ENCODE measurements at places on chromosomes 16 and 17.

- no peak for DNase-seq
These were observed 85.1 kb downstream of the SLC39A11 start for GRCh38 chr17:73007407-73007806.

DNA sequence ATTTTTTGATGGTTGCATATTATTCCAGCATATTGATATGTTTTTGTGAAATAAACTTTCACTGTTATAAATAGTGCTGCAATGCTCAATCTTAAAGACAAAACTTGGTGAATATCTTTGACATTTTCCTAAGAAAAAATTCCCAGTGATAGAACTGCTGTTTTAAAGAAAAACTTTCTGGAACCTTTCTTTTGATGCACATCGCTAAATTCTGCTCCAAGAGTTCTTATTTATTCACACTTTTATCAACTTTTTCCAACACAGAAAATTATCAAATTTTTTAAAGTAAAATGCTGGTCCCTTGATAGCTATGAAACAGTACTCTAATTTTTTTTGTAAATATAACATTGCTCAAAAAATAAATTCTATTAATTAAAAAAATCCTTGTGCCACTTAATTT, 196.6 kb downstream of the HS3ST3A1 start:
- DNase-seq: no peak

DNA sequence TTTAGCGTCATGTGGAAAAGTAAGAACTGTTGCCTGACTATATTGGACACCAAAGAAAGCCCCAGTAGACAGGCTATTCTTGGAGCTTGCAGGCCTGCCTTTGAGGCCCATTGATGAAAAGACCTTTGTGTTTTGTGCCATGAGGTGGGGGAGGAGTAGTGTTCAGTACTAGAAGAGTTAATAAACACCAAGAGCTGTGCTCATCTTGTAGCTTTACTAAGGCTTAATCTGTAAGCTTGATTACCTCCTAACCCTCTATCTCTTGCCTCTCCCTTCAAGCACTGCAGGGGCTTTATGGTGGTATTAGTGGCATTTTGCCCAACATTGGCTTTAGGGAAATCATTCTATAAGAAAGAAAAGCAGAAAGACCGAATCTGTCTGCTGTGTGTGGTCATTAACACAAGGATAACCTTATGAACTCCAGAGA, 220.2 kb upstream of the TBX2 start:
- DNase-seq: no peak

DNA sequence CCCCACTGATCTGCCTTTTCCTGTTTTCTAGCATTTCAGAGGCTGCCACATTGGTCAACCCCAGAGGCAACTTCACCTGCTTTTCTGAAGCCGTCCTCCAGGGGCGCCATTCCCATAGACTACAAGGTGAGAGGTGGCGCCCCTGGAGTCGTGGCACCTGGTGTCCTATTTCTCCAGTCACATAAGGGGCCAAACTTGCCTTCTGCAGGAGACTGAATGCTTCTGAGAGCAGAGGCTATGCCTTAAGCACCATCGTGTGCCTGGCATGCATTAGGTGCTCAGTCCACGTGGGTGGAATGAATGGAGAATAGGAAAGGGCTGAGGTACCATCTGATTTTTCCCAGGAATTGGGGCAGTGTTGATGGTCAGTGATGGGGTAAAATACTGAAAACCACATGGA, 164.8 kb downstream of the HAPSTR1 start:
- no peak for DNase-seq

DNA sequence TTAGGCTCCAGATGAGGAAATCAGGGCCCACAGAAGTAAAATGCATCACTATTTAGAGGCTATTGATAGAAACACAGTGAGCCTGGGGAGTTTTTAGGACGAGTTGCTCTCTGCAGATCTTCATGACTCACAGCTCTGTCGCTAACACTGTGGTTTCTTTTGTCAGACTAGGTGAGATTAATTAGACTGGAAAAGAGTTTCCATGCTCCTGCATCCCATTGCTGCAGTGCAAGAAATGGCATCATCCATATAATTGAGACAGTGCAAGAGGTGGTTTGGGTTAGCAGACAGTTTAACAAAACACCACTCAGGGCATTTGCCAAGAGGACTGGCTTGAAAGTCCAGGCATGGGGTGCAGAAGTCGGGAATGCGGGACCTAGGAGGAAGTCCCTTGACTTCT, 198.8 kb upstream of the CACNG5 start:
- no peak for DNase-seq

DNA sequence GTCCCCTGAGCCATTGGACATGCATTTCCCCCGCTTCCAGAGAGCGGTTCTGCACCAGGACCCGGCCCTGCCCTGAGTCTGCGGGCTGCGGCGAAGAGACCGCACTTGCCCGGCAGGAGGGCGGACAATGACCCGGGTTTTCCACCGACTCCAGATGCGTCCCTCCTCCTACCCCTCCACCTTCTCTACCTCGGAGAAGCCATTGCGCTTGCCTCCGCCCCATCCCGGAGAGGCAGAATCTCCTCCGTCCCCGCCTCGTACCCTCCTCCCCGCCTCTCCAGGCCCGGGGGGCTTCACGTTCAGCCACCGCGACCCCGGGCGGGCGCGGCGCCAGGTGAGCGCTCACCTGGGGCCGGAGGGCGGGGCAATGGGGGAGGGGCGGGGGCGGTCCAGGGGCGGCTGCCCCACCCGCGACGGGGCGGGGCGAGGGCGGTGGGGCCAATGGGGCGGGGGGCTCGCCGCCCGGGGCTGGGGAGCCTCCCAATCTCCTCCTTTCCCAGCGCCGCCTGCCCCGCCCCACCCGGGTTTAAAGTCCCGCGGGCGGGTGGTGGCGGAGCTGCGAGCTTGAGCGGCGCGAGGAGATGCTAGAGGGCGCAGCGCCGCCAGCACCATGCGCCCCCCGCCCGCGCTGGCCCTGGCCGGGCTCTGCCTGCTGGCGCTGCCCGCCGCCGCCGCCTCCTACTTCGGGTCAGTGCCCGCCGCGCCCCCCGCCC, at the start of gene WNT9B:
Gene WNT9B, plus strand, starts transcription at position 555 of the 713 bp plus-strand sequence. Its CDS starts 56 bp downstream, at position 611.
- DNase-seq: no peak

DNA sequence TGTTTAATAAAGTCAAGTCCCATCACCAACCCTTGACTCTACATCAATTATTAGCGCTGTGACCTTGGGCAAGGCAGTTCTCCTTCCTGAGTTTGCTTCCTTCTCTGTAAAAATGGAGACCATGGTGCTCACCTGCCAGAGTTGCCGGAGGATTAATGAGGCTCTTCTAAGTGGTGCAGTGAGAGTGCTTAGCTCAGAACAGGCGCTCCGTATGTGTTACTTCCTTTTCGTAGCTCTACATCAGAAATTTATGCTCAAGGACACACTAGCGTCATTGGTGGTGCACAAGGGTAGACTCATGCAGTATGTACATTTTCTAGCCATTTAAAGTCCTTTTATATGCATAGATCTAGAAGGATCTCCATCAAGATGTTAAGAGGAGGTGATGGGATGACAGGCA, 17.4 kb upstream of the CMIP start:
- no peak for DNase-seq

DNA sequence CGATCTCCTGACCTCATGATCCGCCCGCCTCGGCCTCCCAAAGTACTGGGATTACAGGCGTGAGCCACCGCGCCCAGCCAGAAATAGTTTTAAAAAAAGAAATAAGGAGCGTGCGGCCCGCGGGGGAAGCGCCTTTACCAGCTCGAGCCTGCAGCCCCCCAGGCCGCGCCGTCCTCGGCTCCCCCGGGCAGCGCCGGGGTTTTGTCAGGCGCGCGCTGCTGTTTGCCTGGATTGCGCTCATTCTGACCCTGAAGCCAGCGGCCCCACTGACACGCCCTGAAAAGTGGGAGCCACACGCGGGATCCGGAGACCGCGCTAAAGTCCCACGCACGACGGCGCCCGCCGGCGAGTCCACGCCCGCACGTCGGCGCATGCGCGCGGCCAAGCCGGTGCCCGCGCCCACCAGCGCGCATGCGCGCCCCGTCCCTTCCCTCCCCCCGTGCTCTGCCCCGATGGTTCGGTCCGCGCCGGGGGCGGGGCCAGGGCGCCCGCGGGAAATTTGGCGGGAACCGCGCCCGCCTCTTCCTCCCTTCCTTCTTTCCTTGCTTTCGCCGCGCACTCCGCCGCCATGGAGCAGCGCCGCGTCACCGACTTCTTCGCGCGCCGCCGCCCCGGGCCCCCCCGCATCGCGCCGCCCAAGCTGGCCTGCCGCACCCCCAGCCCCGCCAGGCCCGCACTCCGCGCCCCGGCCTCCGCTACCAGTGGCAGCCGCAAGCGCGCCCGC, at the start of gene CDT1:
Gene CDT1, plus strand, starts transcription at position 526 of the 724 bp plus-strand sequence. Its CDS starts 43 bp downstream, at position 569.
- DNase-seq: peak; percentile 63

DNA sequence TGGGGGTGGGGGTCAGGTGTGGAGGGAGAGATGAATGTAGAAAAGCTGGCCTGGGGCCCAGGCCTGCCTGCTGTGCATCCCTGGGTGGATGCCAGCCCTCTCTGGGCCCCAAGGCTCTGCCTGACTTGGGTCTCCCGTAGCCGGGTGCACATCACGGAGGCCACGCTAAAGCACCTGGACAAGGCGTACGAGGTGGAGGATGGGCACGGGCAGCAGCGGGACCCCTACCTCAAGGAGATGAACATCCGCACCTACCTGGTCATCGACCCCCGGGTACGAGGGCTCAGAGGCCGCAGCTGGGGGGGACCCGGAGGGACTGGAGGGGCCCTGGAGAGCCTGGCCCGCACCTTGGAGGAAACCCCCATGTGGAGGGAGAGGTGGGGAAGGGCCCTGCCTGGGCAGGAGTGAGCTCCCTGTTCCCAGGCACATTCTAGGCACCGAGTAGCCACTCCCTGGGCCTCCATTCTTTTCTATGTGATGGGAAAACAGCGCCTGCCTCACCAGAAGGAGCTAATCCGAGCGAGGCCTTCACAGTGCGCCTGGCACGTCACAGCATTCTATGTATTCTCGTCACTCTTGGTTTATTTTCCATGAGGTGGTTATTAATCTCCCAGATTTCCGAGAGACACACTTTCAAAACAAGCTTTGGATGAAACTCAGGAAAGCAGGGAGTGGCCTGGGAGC, 34.7 kb downstream of the ADCY7 start:
- DNase-seq: no peak

- DNase-seq: no peak
These were observed 77.5 kb upstream of the CPHXL start for GRCh38 chr16:75803753-75804152.

DNA sequence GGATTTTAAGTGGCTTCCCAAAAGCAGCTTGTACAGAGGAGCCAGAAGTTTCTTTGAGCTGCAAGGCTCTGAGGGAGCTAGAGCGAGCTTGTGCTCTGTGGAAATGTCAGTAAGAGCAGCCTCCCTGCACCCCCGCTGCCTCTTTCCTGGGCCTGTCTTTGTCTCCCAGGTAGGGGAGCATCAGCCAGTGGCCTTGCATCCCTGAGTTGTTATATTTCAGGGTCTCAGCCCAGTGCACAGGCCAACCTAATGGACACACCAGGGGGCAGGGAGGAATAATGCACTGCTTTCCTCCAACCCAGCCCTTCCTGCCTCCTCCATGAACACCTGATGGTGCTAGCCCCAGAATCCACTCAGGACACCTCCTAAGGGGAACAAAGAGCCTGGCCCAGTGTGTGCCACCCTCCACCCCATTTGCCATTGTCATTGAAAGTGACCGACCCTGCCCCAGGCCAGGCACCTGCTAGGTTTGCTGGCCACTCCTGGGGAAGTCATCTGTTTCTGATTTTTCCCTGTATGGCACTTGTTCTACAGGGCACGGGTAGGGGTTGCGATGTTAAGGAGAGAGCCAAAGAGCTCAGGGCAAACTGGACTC, 6.3 kb downstream of the TPPP3 start:
- DNase-seq: no peak
